Renal cortex interstitium (tissue), 15 donors: ENCODE measurements at places on chromosomes 1 and 21. TPM values are rescaled to one million over a fixed set of nuclear protein-coding genes. Genes with fewer than 3 reads are reported as not detected.

Gene GATAD2B
- 35.2 TPM for polyA plus RNA-seq

Gene LRRC7
- polyA plus RNA-seq: 7.1 TPM

Gene CATSPERE
- polyA plus RNA-seq: 1.5 TPM

Gene C1orf115
- 26.0 TPM for polyA plus RNA-seq

Gene PAX7
- polyA plus RNA-seq: 0.04 TPM

Gene PRDM16
- polyA plus RNA-seq: 7.3 TPM

Gene BMP8A
- 0.43 TPM for polyA plus RNA-seq

Gene ANKRD45
- 4.7 TPM for polyA plus RNA-seq

Gene TMEM183A
- 74.8 TPM for polyA plus RNA-seq

DNA sequence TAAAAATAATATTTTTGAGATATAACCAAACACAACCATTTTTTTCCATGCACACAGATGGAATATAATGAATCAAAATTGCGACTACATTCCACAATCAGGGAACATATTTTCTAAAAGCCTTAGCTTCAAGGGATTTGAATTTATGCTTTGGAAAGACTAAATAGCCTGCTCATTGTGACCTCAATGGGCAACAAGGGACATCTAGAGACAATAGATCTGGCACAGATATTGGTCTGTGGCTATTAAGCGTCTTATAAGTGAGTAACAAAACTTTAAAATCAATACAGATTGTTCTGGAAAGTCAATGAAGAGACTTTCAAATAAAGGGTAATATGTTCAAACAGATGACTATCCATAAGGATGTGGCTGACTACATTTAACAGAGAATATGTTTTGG, 660.6 kb upstream of the ADGRL4 start:
- DNase-seq: no peak

GRCh38 chr1:112714313-112715263, 544 bp downstream of the PPM1J start:
- DNase-seq: no peak

DNA sequence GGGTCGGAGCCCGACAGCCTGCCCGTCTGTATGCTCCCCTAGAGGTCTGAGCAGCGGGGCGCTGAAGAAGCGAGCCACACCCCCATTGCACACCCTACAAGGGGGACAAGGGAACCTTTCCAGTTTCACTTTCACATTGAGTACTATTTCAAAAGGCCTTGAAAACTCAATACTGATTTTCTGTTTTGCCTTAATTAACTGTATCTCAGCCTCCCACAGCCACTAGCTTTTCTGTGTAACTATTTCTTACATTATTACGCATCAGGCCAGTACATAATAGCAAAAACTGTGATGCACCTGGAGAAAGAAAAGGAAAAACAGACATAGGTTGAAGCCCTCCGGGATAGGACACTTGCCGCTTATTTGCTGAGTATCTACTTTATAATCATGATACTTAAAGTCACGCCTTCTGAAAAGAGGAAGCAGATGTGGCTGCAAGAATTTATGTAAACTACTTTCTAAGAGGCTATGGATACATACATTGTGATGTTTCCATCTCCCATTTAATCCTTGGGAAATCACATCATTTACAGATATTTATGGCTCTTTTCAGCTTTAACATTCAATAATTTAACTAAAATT, 1719.5 kb downstream of the MRPL39 start:
- DNase-seq: no peak

DNA sequence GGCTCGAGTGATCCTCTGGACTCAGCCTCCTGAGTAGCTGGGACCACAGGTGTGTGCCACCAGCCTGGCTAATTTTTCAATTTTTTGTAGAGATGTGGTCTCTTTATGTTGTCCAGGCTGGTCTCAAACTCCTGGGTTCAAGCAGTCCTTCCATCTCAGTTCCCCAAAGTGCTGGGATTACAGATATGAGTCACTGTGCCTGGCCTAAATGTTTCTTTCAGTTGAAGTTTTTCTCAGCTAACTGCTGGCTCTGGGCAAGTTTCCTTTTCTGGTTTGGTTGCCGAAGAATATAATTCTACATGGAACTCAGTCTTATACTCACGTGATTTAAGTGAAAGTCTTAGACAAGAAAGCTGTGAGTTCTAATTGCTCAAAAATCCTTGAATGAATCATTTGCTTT, 57.0 kb downstream of the SASS6 start:
- DNase-seq: no peak

DNA sequence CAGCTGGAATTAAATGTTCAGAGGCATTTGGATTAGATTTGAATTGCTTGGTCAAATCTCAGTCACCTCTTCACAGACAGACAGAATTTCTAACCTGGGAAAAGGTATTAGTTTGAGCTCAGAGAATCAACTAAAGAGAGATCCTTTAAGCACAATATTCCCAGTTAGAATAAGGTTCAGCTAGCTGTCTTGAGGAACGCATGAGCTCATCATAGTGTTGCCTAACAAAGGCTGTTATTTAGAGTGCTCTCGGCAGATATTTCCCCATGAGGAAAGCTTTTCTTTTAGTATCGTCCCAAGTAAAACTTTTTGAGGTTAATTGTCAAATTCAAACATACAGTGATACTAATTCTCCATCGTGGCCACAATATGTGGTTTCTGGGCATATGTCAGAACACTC, 269.9 kb downstream of the HLX start:
- no peak for DNase-seq

DNA sequence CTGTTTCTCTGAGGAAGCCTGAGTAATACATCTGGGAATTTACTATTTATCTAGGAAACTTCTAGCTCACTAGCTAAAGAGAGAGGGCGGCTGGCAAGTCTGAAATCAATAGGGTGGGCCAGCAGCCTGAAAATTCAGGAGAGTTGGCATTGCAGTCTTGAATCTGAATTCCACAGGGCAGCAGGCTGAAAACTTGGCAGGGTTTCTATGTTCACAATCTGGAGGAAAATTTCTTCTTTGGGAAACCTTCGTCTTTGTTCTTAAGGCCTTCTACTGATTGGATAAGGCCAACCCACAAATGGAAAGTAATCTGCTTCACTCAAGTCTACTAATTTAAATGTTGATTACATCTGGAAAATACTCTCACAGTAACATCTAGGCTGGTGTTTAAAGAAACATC, 101.0 kb upstream of the COG2 start:
- no peak for DNase-seq

DNA sequence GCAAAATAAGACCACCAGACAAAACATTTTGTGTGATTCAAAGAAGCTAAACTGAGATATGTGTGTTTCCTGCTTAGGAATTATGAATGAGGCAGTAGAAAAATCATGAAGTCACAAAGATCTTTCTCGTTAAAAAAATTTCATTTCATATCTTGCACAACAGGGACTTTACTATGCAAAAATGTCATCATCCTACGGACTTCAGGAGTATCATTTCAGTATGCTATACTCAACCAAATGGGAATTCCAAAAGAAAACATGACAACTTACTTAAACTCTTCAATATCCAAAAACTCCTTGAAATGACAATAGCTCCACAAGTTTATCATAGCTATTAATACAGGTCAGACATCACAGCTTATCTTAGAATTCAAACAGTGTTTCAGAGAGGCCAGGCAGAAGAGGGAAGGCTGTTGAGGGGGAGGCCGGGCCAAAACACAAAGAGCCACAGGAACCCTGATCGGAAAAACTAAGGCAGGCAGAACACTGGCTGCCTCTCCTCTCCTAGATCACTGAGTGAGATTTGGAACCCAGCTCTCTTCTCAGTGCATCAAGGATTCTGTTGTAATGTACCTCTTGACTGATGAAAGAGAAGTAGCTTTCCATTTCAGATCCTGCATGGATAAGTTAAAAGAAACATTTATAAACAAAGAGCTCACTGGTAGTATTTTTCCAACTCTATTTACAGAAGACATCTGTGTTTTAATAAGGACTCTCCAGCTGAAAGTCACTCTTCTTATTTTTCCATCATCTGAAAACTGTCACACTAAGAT, 66.9 kb downstream of the TESK2 start:
- no peak for DNase-seq
